ENCODE measurements at places on chromosomes 4 and X.

DNA sequence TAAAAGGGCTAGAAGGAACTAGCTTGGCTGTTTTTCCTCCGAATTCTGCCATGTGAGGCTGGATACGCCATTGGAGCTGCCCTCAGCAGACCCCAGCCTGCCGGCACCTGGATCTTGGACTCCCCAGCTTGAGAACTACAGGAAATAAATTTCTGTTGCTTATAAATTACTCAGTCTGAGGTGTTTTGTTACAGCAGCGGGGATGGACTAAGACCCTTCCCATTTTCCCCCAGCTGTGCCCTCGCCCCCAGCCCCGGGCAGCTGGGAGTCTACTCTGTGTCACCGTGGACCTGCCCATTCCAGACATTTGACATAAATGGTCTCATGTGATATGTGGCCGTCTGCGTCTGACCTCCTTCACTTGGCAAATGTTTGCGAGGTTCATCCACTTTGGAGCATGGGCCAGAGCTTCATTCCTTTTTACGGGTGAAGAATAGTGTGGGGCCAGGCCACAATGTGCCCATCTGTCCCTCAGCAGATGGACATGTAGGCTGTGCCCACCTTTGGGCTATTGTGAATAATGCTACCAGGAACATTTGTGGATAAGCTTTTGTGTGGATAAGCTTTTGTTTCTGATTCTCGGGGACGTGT is 30.7 kb upstream of the SPON2 start:
- peak; percentile 10 for DNase-seq

- DNase-seq: no peak
Measured at GRCh38 chrX:119682019-119682989, 10.7 kb downstream of the SEPTIN6 start.

GRCh38 chrX:143165778-143166177 is 140.1 kb downstream of the SPANXN4 start:
- DNase-seq: no peak

DNA sequence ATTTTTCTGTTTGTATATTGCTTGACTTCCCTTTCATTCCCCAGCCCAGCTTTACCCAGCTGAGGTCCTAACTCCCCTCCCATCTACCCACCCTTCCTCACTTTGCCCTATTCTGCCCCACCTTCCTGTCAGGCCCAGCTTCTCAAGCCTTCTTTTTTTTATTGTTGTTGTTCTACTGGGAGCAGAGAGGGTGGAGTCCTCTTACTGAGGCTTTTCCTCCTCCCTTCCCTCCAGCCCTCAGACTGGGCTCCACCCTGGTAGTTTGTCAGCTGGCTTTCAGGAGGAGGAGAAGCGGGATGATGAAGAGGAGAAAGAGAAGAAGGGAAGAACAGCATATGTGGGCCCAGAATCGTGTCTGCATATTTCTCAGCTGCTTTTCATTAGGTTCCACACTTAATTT is 3.2 kb upstream of the KLF8 start:
- DNase-seq: peak; percentile 59

DNA sequence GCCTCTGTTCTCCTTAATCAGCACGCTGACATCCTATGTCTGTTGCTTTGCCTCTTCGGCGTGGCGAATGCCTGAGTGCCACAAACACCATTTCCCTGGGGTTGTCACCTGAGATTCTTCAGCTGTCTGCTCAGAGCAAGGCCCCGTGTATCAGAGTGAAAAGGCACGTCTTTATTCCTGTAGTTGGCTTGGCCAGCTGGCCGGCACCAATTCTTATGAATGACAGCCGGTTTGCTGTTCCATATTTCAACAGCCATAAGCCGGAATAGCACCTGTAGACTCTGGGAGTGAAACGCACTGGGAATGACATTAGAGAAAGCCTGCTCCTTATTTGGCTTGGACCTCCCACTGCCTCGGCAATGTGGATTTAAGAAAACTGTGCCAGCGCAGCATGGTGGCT is 89.3 kb downstream of the MGST2 start:
- DNase-seq: no peak

GRCh38 chr4:184100297-184100885 is 117.3 kb downstream of the ENPP6 start:
- DNase-seq: peak; percentile 87

- DNase-seq: no peak
Measured at GRCh38 chrX:117641913-117642656, 474.5 kb downstream of the KLHL13 start.

DNA sequence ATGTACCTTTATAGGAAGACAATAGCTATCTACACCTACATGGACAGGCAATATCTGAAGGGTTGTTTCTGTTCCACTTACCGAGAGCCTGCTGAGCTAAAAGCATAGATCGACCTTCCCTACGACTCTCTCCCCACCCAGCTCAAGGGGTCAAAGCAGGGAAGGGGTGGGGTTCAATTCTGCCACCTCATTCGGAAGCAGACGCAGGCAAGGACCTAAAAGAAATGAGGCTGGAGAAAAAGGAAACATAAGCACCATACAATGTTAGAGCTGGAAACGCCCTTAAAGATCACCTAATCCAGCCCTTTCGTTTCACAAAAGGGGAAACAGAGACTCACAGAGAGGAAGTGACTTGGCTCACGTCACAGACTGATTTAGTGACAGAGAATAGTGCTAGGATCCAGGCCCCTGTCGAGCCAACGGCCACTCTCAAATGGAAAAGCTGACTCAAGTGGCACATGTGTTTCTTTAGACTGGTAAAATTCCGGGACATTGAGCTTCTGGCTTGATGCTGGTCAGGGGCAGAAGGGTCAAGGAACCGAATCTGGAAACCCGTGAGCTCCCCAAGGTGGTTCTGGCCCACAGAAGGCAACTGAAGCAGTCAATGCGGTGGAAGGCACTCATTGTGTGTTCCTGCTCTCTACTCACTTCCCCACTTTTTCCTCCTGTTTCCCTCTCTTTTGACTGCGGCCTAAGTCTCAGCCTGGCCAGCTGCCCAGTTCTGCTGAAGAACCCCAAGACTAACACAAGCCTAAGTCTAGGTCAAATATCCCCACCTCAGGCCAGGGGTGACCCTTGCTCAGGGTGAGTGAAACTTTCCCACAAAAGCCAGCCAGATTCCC is 7.5 kb downstream of the SEPTIN6 start:
- peak; percentile 64 for DNase-seq

DNA sequence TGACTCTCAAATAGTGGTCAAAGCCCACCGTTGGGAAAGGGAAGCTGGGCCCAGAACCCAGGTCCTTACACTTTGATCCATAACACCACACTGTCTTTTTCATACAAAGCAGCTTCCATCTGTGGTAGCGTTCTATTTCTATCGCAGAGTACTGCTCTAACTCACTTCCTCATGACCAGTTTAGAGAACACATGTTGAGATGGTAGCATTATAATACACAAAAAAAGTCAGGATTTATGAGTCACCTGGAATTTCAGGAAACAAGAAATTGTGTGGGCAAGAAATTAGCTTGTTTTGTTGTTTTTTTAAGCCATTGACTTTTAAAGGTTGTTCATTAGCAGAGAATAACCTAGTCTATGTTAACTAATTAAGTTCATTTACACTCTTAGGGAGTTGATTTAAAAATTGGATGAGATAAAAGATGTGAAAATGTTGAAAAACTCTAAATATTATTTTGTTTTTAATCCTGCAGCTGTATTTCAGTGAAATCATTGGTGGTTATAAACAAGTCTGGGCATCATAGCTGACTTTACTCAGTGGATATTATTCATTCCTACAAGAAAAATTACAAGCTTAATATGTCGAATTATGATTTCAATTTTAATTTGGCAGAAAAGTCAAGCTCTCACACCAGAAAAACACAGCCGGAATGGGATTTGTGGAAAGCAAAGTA is 1011.1 kb upstream of the HS3ST1 start:
- DNase-seq: no peak

GRCh38 chrX:47200385-47201150 is 6.9 kb downstream of the UBA1 start:
- peak; percentile 78 for DNase-seq

DNA sequence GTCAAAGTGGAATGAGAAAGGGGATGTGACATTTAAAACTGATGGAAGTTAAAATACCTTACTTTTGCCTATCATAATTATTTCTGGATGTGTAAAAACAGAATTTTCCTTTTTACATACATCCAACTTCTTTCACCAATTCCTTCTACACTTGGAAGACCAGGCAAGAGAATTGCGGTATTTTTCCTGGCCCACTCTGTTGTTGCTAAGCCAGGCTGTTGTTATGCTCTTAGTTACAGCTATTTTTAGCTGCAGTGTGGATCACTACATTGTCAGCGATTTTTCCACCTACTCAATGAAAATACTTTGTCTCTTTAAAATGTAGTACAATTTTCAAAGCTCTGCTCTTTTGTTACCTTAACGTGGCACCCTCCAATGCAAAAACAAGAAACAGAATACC is 43.4 kb downstream of the NKX6-1 start:
- no peak for DNase-seq

DNA sequence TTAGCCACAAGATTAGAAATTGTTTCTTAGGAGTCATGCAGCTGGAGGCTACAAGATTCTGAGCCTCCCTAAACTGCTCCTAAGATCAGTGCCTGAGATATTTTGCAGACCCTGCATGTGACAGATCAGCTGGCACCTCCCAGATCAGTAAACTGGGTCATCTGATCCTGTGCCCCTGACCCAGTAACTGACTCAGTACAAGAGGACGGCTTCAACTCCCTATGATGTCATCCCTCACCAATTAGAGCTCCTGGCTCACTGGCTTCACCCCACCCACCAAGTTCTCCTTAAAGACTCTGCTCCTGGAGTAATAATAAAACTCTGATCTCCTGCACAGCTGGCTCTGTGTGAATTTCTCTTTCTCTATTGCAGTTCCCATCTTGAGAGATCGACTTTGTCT is 45.4 kb upstream of the PNPLA4 start:
- no peak for DNase-seq

DNA sequence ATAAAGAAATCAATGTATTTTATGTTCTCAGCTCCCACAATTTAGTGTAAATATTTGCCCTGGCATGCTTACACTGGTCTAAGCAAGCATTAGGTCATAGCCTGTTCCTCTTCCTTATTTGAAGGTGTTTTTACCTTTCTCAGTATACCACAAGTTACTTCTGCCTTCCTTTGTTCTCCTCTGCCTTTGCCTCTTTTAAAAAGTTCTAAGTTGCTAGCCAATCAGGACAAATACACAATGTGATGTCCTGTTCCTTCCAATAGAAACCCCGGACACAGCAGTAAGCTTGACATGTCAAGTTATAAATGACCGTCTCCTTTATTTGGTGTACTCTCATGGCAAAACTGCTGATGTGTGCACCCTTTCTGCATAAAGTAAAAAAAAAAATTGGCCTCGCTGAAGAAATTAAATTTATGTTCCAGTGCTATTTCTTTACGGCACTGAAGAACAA is 49.4 kb downstream of the UGT2B10 start:
- DNase-seq: no peak

GRCh38 chr4:158102904-158103303 is 69.9 kb downstream of the GASK1B start:
- no peak for DNase-seq

GRCh38 chrX:153623310-153624029 is 23.5 kb upstream of the DUSP9 start:
- DNase-seq: no peak

DNA sequence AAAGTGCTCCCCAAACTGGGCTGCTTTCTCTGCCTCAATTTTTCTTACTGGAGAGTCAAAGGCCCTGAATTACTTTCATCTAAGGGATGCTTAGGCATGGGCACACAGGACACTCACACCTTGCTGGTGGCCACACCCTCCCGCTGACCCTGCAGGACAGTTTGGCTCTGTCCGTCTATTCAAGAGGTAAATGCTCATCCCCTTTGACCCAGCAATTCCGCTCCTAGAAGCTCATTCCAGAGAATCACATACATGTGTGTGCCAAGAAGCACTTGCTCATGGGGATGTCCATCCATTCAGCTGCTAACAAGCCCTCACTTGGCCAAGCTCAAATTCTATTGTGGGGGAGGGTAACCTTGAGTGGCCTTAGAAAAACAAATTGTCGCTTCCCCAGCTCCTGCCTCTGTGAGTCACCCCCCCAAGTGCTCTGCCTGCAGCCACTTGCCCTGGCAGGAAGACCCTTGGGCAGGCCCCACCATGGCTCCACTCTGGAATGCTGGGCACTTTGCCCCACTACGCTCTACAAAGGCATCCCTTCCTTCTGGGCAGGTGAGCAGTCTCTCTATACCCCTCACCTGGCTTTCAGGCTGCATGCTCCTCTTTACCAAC is 54.5 kb downstream of the HTRA3 start:
- DNase-seq: no peak

DNA sequence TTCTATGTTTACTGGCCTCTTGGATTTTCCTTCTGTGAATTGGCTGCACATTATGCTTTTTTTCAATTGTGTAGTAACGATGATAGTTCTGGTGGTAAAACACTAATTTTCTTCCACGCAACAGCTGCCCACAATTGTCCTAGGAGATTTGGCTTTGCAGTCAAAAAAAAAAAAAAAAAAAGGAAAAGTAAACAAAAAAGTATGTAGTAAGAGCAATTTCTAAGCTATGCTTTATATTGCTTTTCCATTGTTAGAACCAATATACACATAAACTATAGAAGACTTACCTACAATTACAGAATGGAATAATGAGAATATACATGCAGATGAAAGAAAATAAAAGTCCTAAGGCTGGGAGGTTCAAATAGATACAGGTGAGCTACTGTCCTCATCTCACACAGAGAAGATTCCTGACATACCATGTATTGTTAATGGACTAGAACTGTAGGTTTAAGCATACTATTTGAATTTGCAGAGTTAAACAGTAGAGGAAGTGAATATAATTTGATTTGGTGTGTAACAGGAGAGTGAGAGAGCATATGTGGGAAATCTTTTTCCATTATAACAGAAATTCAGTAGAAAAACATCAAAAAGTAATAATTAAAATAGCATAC is 976.2 kb downstream of the RAB28 start:
- no peak for DNase-seq

DNA sequence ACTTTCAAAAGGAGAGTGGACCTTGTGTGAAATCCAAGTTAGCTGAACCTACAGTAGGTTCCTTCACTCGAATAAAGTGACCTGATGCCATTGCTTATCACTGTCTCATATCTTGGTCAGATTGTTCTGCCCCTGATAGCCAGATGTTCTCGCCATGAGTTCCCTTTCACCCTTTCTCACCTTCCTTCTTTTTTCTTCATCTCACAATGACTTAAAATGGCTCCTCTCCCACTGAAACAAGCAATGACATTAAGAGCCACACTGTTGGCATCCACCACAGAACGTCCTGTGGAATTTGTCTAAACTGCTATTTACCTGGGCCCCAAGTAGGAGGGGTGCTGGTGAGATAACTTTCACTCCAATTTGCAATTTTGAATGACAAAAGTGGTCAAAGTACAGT is 227.6 kb upstream of the PPP1R2C start:
- no peak for DNase-seq

DNA sequence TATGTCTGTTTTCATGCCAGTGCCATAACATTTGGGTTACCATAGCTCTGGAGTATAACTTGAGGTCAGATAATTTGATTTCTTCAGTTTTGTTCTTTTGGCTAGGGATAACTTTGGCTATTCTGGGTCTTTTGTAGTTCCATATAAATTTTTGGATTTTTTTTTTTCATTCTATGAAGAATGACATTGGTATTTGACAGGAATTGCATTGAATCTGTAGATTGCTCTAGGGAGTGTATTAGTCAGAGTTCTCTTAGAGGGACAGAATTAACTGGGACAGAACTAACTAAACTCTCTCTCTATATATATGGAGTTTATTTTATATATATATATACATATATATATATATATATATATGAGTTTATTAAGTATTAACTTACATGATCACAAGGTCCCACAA is 32.2 kb upstream of the SLIT2 start:
- DNase-seq: no peak

GRCh38 chr4:77092975-77093374 is 17.2 kb upstream of the CCNI start:
- no peak for DNase-seq

Measured in right cardiac atrium (tissue), 5 donors.